ENCODE measurements at places on chromosomes 1 and 21. TPM values are rescaled to one million over a fixed set of nuclear protein-coding genes. Genes with fewer than 3 reads are reported as not detected.

The OBSCN gene
- total RNA-seq: 22.1 TPM

The DPT gene
- total RNA-seq: not detected

The PLA2G2C gene
- total RNA-seq: 0.30 TPM

The PLA2G2A gene
- not detected for total RNA-seq

GRCh38 chr1:67576474-67576873 lies 108.5 kb upstream of the GADD45A start:
- DNase-seq: no peak

DNA sequence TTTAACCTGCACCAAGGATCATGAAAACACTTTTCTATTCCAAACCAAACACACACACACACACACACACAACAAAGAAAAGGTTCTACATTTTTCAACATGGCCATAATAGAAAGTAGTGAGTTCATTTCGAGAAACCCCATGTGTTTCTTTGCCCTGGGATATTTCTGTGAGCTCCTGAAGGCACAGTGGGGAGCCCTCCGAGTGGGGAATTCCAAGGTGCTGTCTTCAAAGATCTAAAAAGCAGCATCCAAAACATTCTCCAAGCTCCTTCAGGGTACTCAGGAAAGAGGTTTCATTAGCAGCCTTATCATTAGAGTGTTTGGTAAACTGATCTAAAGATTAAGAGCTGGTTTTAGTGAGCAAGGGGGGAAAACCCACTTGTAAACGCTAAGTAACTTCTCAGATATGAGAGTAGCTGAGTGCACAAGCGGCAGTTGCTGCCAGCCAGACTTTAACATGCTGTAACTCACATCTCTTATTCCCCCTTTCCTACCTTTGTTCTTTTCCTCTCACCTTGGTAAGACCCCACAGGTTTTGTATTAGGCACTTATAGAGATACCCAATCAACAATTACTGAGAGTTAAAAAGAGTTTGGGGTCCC lies 38.3 kb downstream of the ZC3H11B start:
- DNase-seq: no peak

The GPR89B gene
- total RNA-seq: 13.8 TPM

The LRRC3 gene
- total RNA-seq: 2.3 TPM

The BPNT1 gene
- total RNA-seq: 30.6 TPM

- no peak for DNase-seq
Measured at GRCh38 chr1:167165948-167166689, 54.6 kb upstream of the POU2F1 start.

- no peak for DNase-seq
Measured at GRCh38 chr1:78322928-78323680, 167.7 kb upstream of the PTGFR start.

DNA sequence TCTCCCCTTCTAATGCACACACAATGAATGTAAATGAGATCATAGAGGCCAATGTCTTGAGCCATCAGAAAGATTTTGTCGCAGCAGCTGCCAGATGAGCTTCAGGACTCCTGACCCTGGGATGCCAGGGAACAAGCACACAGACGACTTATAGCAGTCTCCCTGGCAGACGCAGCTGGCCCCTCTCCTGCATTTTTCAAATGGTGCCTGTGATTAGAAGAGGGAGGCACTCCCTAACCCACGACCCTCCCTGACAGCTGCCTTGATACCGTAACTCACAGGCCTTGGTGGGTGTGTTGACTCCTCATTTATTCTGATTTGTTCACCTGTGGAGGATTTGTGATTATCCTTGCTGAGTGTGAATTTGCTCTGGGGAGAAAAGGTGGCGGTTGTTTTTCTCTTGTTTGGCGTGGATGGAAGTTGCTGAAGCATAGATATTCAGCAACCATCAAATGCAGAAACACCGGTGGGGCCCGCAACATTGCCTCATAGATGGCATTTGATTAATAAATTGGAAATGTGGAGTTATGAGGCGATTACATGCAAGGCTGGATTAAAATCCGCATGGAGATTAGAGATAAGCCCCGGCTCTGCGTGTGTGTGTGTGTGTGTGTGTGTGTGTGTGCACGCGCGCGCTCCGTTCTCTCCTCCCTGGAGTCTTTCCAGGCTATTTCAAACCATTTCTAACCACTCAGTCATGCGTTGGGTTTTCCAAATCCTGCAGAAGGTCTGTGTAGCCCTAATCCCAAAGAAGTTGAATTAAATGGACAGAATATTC lies 2.1 kb upstream of the RD3 start:
- DNase-seq: no peak

All from activated T-helper 2 cell treated with anti-CD3 and anti-CD28 coated beads, Interferon-gamma antibody, Interleukin-2, Interleukin-4, amounts not matched to agents 10 μg/mL and 5 μg/mL and 100 μg/mL, durations not matched to agents 14 hours and 24 hours and 36 hours (primary cell).